ENCODE measurements at places on chromosomes 16 and 17. TPM values are rescaled to one million over a fixed set of nuclear protein-coding genes. Genes with fewer than 3 reads are reported as not detected.

DNA sequence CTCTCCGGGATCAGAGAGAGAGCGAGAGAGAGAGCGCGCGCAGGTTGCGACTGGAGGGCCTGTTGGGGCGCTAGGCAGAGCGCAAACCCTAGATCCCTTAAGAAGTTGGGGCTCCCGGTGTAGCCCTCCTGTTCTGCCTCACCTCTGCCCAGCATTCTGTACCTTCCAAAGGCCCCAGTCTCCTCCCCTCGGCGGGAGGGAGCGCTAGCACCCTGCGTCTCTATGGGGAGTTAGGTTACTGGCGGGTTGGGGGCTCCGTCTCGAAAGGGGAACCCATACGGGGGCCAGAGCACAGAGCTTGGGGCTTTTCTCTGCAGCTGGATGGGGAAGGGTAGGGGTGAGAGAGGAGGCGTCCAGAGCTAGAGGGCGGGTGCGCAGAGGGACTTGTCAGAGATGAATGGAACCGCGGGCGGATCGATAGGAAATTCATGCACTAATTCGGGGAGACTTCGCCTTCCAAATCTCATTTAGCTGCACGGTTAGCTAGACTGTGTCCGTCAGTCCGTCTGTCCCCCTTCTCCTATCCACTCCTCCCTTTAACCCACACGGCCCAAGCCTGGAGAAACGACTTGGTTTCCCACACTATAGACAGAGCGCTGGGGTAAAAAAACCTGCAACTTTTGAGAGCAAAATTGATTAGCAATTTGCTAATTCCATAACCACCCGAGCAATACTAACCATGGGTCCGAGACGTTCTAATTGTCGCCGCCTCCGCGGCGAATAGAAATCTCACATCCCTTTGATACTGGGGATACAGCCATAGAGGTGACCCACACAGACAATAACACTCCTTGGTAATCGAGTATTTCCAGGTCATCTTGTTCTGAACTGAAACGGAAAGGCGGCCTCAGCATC, 693 bp upstream of the HOXB4 start:
- DNase-seq: no peak

DNA sequence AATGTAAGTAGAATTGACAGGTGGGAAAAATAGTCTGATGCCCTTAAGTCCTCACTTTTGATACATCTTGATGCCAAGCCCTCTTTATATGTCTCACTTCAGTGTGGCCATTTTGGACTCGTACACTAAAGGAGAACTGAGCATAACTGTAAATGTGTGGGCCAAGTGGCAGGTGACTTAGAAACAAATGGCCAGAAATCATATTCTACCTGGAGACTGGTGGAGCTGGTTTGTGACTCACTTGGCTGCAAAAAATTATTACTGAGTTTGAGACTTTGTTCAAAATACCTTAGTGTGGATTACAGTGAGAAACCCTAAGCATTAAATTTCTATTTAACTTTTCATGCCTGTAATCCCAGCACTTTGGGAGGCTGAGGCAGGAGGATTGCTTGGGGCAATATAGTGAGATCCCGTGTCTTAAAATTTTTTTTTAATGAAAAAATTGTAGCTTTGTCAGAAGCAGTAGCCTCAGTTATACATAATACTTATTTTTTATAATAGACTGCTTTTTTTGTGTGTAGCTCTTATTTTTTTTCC, 5.0 kb downstream of the HAPSTR1 start:
- no peak for DNase-seq

DNA sequence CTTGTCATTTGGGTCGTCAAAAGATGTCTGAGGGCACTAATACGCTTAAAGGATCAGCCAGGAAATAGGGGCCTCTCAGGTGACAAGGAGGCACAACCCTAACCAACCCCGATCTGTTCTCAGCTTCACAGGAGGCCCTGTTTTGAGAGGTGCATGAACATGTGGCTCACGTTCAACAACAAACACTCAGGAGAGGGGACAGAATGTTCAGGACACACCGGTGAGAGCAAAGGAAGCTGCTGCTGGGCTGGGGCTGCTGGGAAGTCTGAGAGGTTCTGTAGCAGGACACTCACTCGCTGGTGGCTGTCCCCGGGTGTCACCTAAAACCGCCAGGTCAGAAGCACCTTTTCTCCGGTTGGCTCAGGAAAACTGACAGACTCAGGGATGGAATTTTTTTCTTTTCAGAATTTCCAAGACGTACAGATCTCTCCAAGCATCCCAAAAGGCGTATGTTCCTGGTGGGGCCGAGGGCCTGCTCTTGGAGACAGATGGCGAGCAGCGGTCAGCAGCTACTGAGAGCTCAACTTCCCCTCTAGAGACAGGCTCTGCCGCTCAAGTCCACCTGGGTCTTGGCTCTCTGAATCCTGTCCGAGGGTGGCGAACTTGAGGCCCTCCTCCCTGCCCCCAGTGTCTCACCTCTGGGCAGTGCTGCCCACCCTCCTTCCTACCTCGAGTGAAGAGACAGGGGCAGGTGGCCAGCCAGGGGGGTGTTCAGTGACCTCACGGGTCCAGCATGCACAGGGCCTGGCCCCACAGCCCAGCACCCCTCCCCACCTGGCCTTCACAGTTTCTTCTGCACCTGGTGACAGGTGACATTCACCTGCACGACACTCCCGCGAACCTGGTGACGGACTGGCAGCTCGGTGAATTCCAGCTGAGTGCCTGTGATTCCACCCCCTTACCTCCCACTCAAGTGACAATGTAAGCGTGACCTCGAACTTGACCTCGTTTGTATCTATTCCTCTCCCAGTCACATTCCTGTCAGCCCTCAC, 22.9 kb downstream of the CLUH start:
- DNase-seq: no peak

- no peak for DNase-seq
Measured at GRCh38 chr16:67902831-67903230, 9.8 kb downstream of the PSKH1 start.

The PIRT gene
- total RNA-seq: not detected

The MT1F gene
- 26.9 TPM for total RNA-seq

- no peak for DNase-seq
Measured at GRCh38 chr17:83159204-83160049, 80.0 kb downstream of the METRNL start.

The FKBP10 gene
- 30.0 TPM for total RNA-seq

DNA sequence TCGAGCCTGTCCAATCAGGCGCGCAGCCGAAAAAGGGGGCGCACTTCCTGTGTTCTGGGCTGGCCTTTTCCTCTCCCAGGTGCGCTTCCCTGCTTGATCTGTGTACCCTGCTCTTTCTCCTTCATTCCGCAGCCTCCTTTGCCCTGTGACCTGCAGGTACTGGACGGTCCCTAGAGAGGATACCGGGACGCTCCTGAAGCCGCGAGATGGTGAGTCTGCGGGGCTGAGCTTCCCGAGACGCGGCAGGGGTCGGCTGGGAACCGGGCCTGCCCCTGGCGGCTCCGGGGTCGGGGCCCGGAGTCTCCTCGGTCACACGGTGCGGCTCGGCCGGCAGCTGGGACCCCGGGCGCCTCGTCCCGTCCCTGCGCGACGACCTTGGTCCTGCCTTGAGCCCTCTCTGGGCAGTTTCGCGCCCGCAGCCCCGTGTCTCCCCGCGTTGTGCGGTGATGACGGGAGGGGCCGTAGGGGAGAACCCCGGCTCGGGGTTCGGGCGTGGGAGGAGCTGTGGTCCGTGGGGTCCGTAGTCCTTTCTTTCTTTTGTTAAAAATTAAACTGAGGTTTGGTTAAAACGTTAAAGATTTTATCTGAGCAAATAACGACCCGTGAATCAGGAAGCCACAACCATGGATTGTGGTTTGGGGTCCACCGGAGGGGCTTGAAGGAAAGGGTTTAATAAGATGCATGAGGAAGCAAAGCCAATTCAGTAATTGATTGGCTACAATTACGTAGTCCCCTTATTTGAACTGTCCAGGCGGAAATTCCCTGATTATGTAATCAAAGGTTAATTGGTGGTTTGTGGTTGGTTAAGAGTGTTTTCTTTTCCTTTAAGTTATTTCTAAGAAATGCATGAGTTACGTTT, 172.8 kb upstream of the ZNF267 start:
- peak; percentile 76 for DNase-seq

DNA sequence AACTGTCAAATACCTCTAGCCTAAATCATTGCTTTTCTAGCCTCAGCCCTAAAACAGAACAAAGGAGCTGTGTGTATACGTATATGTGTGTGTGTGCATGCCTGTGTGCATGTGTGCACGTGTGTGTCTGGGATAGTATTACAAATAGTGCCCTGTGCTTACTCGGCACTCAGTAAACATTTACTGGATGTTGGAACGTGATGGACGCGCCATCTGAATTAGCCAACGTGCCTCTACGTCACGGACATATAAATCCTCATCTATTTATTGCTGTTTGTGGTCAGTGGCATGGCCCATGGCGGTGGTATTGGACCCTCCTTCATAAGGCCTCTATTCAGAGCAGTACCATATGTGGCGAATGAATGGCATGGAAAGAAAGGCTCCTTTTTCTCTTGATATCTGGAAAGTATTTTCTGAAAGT, 37.5 kb downstream of the WWP2 start:
- no peak for DNase-seq

The ASPA gene
- not detected for total RNA-seq

The CCDC154 gene
- 1.2 TPM for total RNA-seq

The SPN gene
- not detected for total RNA-seq

DNA sequence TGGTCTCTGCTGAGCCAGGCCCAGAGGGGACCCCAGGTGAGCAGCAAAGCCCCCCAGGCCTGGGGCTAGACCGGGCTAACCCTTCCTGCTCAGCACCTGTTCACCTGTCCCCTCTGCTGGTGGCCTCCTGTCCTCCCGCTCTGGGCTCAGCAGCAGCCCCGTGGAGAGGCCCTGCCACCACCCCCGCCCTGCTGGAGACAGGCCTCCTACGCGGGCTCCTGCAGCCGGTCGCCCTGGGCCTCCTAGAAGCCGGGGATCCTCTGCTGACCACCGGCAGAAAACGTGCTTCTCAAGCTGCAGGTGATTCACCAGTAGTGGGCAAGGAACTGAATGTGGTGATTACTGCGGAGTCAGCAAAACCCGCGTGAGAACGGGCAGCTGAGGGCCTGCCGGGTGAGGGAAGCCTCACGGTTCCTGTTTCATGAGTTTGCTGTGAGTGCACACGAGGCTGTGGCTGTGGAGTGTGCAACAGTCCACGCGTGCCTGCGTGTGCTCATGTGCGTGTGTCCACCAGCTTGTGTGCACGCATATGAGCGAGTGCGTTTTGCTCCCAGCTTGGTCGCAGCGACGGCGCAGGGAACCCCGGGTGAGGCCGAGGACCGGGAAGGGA, 792 bp downstream of the SECTM1 start:
- no peak for DNase-seq

GRCh38 chr17:45351831-45352230, 35.0 kb upstream of the MAP3K14 start:
- DNase-seq: no peak

DNA sequence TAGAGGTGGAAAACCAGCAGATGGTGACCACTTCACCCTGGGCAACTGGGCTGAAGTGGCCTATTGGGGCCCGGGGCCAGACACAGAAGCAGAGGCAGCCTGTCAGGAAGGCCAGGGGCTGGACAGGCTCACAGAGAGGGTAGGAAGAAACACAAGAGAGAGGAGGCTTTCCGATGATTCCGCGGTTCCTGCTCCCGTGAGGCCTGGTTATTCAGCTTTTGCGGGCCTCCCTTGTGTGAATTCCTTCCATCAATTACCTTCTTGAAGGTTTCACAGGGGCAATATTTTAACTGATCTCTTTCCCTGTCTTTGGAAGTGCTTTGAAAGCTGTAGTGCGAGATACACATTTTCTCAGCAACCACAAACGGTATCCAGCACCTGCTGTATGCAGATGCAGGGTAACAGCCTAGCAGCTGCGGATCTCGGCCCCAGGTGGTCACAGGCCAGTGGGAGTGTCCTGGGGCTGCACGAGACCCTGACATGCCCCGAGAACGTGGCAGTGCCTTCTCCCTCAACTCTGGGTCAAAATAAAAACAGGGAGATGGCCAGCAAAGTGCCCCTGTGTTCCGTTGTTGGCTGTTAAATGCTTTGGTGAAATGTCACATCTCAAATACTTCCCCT, 11.6 kb upstream of the CMIP start:
- DNase-seq: no peak
